ENCODE measurements at places on chromosomes 6 and 20. TPM values are rescaled to one million over a fixed set of nuclear protein-coding genes. Genes with fewer than 3 reads are reported as not detected.
A peak's percentile ranks its signal among the peaks of the same experiment; 100 is the strongest.

GRCh38 chr20:2806351-2806701, 5.9 kb upstream of the CPXM1 start:
- DNase-seq = no peak

- no peak for DNase-seq
These were observed 2.5 kb downstream of the NTSR1 start for GRCh38 chr20:62710886-62711702.

Gene PPP1R18
- polyA plus RNA-seq = 87.5 TPM

DNA sequence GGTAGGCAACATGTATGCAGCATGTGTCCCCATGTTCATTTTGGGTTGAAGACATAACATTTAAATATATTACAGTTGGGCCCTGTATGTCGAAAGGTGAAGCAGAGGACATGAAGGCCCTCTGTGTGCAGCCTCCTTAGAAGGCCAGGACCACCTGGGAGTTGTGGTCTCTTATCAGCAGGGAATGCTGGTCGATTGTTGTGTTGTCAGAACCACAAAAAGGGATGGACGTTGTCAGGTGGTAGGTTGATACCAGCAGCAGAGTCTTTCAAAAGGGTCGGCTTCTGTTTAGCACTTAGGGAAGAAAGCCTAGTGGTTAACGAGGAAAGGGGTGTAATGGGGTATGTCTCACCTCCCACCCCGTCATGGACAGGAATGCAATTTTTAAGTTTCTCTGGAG, 67.3 kb upstream of the SLC22A1 start:
- no peak for DNase-seq

Gene HMGCLL1
- not detected for polyA plus RNA-seq

DNA sequence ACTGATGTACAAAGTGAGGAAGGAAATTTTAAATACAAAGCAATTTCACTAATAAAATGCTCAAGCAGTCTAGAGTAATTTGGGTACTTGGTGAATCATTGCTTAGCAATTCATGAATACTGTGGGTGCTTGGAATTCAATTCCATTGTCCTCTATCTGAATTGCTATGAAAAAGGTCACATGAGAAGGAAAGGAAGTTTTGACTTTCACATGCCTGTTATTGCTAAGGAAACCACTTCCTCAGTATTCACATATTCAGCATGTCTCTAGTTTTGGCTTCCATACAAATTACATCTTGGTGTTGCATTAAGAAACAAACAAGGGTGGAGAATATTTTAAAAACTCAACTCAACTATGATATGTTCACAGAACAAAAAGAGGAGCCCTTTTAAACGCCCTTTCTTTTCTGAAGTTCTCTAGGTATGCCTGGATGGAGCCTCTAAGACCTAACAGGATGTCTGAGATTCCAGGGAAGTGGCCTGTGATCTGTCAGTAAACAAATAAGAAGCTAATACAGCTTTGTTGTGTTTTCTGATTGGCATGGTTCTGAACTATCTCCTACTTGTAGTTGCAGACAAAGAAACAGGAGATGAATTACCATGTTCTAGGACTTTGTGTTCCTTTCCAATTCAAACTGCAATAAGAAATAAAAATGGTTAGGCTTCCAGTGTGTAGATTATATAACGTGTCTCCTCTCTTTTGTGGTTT, 190.4 kb downstream of the OGFRL1 start:
- peak; percentile 91 for DNase-seq
